ENCODE measurements at places on chromosomes 12 and 14.

GRCh38 chr12:49022558-49023178 lies 4.1 kb upstream of the PRKAG1 start:
- no peak for DNase-seq

GRCh38 chr14:64062381-64063115 lies 209.7 kb downstream of the SYNE2 start:
- DNase-seq: no peak

GRCh38 chr12:104736307-104736706 lies 221.8 kb downstream of the SLC41A2 start:
- DNase-seq: no peak

DNA sequence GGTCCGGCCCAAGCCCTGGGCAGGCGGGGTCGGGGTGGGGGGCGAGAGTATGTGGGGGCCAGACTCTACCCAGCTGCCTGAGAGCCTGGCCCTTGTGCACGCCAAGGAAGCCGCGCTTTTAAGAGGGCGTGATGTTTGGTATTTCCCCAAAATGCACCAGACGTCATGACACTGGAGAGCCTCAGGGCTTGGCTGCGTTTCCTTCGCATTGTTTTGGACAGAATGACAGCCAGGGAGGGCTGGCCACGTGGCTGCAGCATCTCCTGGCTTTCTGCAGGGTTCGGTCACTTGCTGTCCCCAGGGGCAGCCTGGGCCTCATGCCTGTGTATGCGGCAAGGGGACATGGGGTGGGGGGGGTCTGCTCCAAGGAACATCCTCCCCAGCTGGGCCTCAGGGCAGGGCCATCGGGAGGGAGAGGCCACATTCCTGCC lies 16.1 kb upstream of the NUDT14 start:
- DNase-seq: no peak

DNA sequence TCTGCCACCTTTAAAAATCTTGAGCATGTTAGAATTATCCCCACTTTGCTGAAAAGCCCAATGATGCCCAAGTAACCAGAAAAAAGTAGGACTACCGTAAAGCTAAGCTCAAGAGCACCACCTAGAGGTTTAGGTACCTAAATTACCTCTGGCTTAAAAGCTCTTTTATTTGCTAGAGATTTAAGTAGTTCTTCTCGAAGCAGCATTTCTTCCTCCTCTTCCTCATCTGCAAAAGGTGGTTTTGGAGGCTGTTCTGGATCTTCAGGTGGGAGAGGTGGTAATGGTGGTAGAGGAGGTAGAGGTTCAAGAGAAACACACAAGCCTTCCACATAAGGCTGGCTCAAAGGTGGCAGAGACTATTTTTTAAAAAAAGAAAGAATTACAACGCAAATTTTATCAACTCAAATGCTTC lies 26.9 kb downstream of the ZFC3H1 start:
- peak; percentile 27 for DNase-seq

DNA sequence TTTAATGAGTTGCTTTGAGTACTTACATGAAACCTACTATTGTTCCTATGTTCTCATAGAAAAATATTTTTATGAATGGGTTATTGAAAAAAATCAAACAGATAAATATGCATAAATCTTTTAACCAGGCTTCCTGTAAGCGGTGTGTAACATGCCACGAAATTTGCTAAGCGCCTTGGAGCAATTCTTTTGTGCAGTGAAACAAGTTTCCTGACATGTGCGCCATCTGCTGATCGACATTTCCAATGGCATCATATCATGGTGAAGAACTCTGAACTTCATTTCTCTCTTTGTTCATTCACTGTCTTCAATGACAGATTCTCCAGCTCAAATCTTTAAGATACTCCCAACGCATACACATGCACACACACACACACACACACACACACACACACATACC lies 145.6 kb upstream of the NAV3 start:
- DNase-seq: peak; percentile 24

GRCh38 chr14:94481468-94482131 lies 5.6 kb upstream of the SERPINA9 start:
- no peak for DNase-seq

DNA sequence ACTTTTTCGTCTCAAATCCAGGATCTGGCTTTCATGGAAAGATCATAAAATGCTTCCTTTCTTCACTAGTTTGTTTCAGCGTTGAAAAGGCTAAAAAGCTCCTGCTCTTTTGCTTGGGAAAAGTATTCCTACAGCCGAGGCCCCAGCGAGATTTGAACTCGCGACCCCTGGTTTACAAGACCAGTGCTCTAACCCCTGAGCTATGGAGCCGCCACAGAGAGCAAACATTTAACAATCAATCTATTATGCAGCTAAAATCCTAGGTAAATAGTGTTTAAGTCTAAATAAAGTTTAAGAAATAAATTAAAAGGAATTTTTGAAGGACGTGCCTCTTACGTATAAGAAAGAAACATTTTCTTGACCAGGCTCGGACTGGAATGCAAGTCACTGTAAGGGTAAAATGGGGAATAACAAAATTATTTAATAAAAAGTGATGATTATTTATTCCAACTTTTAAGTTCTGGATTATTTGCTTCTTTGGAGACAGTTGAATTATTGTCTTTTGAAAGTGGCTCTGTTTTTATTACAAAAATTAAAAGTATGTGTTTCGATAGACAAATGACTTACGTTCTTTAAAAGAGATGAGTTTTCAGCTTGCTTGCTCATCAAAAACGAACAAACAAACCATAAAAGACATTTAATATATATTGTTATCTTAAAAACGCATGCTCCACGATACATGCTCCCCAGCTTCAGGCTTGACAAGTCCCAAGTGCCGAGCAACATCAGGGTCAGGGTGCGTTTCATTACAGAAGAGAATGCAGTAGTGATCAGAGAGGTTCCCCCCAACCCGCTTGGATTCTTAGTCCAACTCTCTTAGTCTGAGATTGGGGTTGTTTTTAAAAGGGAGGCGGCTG lies 10.2 kb downstream of the OR6S1 start:
- no peak for DNase-seq

GRCh38 chr14:24113801-24114531 lies 611 bp upstream of the DCAF11 start:
- peak; percentile 40 for DNase-seq

DNA sequence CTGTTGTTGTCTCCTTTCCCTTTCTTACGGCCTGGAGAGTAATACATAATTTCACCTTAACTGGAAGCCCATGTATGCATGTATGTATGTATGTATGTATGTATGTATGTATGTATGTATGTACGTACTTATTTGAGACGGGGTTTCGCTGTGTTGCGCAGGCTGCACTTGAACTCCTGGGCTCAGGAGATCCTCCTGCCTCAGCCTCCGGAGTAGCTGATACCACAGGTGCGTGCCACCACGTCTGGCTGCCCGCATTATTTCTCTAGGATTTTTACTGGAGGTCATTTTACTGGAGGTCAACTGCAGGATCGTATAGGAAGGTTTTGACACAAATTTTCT lies 644 bp upstream of the OS9 start:
- DNase-seq: no peak

- DNase-seq: no peak
These were observed 315.7 kb downstream of the SLC16A7 start for GRCh38 chr12:59911516-59911915.

DNA sequence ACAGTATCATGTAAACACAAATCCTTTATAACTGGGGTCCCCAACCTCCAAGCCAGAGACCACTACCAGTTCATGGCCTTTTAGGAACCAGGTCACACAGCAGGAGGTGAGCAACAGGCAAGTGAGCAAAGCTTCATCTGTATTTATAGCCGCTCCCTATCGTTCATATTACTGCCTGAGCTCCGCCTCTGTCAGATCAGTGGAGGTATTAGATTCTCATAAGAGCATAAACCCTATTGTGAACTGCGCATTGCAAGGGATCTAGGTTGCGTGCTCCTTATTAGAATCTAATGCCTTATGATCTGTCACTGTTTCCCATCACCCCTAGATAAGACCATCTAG lies 49.9 kb downstream of the LRP6 start:
- DNase-seq: no peak

GRCh38 chr12:8482571-8483061 lies 26.9 kb downstream of the CLEC6A start:
- no peak for DNase-seq

DNA sequence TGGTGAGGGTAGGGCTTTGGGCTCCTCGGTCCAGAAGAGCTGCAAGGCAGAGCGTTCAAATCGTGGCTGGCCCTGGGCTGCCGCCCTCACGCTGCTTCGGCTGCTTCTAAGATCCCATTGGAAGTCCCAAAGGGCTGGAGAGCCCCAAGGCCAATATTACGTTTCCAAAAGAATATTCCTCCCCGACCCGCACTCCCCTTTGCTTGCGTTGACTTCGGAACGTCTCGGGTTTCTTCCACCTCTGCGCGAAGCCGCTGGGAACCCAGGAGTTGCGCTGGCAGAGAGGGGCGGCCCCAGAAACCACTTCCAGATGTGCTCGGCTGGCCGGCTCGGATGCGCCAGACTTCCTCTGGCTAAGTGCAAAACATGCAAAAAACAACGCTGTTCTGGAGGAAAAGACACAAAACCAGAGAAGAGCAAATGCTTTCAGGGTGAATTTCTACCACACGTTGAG lies at the start of gene GLT8D2:
GLT8D2 (minus strand) TSS at position 285 of the 454 bp plus-strand sequence. CDS start 30,539 bp downstream, outside the sequence.
- no peak for DNase-seq

GRCh38 chr14:96407935-96408570 lies 16.1 kb downstream of the AK7 start:
- DNase-seq: no peak

GRCh38 chr14:68663385-68664076 lies 129.3 kb downstream of the ZFP36L1 start:
- DNase-seq: no peak

DNA sequence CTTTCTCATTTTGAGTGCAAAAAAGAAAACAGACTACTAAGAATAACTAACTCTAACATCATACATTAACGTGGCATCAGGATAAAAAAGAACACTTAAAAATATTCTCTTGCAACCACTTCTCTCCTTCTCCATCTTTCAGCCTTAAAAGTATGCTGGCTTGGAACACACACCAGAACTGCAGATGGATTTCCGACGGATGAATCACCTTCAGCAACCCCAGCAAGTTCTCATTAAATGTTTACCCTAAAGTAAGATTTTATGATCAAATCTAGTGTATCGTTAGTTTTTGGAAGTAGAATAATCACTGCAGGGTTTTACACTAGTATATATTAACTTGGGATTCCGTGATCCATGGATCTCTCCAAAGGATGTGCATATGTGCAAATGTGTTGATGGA lies 1.2 kb downstream of the NEK9 start:
- DNase-seq: no peak

GRCh38 chr14:99473458-99473857 lies 7.2 kb downstream of the SETD3 start:
- DNase-seq: no peak

GRCh38 chr12:105222726-105223351 lies 13.1 kb downstream of the APPL2 start:
- DNase-seq: no peak

DNA sequence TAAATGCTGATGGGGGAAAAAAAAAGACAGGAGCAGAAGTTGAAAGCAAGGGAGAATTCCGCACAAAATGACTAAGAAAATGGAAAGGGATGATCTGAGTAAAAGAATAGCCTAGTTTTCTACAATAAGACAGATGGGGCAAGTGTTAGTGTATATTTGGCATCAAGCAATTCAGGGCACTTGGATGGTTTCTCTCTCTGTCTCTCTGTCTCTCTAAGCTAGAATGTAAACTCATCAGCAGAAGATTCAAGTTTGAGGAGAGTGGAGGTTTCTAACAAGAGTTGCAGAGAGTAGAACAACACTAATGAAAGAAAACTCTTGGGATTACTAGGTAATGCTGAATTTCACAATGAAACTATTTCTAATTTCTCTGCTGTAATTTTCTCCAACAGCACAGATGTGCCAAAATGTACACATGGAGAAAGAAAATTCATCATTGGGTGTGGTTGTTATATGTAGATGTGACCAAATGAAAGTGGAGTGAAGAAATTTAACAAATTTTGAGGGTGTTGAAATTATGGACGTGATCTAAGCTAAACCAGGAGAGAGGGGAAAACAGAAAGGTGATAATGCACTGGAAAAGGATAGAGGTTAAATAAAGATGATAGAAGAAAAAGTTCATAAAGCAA lies 237.1 kb downstream of the ACSS3 start:
- DNase-seq: no peak

GRCh38 chr12:80769553-80770140 lies 52.9 kb downstream of the MYF5 start:
- no peak for DNase-seq

DNA sequence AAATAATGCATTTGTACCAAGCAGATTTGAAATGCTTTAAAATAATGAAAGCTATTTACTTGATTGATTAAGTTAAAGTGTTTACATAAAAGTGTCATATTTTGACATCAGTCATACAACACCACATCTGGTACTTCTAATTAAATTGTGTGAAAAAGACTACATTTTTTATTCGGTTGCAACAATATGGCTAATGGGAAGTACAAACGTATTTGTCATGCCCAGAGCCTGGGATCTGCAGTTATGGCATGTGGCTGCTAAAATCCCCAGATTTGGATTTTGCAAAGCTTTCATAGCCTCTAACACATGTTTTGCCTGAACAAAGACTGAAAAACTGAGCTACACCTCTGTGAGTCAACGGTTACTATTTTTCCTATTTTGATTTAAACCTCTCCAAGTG lies 66.6 kb downstream of the LLPH start:
- DNase-seq: no peak

GRCh38 chr14:104239861-104240301 lies 101.5 kb downstream of the KIF26A start:
- no peak for DNase-seq

GRCh38 chr14:88879022-88879421 lies 54.6 kb downstream of the TTC8 start:
- peak; percentile 84 for DNase-seq

DNA sequence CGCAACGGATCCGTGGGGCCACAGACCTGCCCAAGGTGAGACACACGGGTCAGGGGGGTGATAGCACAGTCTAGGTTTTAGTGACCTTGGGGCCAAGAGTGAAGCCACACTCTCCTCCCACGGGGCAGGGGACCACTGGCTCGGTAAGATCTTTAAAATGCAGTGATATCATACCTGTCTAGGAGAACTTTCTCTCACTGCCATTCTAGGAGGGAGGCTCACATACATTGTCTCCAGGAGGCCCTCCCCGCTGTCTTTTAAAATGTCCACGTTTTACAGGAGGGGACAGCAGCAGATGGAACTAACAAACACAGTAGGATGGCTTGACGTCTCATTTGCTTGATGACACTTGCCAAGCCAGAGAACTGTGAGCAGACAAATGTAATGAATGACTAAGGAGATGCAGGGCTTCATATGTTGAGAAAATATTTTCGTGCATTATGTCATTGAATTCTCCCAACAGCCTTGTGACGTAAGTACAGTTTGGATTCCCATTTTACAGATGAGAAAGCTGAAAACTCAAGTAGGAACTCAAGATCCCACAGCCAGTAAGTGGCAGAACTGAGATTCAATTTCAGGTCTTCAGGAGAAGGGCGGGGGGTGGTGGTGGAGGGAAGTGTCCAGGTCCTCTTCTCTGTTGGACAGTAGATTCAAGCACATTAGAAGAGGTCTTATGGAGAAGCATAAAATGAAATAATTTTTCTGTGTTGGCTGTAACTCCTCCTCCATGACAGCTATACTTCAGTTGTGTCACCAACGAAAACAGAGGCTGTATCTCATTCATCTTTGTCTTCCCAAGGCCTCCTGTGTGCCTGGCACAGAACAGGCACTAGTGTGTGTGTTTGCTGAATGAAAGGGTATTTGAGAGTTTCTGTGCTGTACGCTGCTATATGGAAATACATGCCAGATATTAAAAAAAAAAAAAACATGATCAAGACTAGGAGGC lies 2.1 kb downstream of the VASH1 start:
- DNase-seq: no peak

- DNase-seq: no peak
These were observed 77.8 kb downstream of the SLC24A4 start for GRCh38 chr14:92400579-92401444.

Data from pulmonary artery endothelial cell (primary cell).